Endodermal cell (in vitro differentiated cells): ENCODE measurements at places on chromosomes 5 and 9.

GRCh38 chr5:178641711-178642110 lies 14.9 kb upstream of the CLK4 start:
- no peak for DNase-seq

GRCh38 chr9:109477258-109478050 lies 20.7 kb downstream of the PTPN3 start:
- peak; percentile 64 for DNase-seq

GRCh38 chr9:100445903-100446549 lies 19.1 kb downstream of the MSANTD3 start:
- no peak for DNase-seq

DNA sequence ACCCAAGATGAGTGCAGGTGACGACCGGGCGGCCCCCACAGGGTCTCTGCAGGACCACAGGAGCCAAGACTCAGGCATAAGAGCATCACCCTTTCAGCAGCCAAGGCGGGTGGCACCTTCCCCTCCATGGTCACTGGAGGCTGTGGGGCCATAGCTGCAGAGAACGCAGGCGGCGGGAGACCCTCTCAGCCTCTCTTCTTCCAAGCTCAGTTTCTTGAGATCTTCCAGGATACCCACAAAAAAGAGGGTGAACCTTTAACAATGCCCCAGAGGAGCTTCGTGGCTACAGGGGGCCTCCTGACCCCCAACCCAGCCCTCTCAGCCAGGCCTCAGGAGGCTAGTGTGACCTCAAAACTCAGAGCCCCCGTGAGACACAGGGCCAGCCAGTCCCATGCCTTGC lies 5.8 kb upstream of the TBC1D9B start:
- DNase-seq, result no peak

GRCh38 chr5:9691261-9691660 lies 61.1 kb upstream of the TAS2R1 start:
- no peak for DNase-seq

DNA sequence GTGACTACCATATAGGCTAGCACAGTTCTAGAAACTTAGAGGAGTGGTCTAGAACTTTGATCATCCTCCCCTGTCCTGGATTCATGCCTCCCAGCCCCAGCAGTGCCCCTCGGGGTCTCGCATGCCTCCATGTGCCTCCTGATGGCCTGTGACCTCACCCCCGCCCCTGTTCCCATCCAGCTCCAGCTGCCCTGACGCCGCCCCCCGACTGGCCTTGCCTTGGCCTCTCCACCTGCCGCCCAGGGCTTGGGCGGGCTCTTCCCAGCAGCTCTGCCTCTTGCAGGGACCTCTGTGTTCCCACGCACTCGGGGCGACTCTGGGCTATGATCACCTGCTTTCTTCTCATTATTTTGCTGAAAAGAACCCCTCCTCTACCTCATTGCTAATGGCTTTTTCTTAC lies 115.4 kb upstream of the PHYKPL start:
- no peak for DNase-seq

- no peak for DNase-seq
Measured at GRCh38 chr9:25472085-25472607, 206.1 kb downstream of the TUSC1 start.

DNA sequence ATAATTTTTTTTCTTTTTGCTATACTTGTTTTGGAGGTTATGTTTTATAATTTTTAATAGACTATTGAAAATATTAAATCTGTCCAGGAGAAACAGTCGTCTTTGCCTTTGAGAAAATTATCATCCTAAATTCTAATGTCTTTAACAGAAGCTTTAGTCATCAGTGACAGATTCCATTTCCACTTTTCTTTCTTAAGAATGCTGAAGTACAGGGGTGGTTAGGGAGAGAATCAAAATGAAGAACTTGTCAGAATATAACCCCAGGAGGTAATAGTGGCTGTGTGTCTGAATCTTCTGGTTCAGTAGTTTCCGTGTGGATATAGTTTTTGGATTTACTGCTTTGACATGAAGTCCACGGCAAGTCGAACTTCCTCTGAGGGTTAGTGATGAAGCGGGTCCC lies 111.8 kb downstream of the DAPK1 start:
- DNase-seq, result no peak

DNA sequence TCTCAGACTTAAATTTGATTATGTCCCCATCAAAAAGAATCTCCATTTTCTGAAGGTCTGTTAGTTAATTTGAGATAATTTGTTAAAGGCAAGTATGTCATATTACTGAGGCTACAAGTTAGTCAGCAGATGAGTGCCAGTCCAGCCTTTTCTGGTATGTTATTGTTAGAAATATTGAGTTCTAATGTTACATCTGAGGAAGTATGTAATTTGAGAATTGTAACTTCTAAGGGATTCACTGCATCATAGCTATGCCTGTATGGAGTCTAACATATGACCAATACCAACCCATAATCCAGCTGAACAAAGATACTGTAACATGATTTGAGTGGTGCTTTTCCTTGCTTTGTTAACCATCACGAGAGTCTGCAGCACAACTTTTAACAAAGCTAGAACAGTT lies 13.9 kb downstream of the SLC23A1 start:
- DNase-seq, result no peak

DNA sequence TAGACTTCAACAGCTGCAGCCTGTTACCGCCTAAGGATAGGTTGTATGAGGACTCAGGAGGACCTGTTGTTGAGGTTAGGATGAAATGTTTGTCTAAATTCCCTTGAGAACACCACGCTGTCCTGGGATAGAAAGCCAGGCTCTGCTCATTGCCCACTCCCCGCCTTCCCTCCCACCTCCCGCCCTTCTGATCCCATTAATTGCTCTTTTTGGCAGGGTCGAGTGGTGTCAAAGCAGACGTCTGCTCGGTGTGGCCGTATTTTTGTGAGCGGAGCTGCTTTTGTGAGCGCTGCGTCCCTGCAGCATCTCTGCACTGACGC lies 62.3 kb downstream of the SPATA31C2 start:
- no peak for DNase-seq

DNA sequence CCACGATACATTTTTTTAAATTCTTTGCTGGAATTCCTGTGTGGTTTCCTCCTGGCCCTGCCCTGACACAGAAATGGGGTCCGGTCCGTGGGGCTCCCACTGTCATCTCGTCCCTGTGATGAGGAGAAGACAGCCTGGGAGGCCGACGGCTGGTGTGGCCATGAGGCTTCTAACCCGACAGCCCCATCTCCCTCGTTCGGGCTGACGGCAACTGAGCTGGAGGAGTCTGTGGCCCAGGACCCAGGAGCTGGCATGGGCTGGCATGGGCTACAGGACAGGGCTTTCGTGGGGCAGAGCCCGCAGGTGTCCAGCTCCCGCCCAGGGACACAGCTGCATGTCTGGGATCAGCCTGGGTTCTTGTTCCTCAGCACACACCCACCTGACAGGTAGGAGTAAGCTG lies 13.8 kb downstream of the LCN9 start:
- no peak for DNase-seq

- no peak for DNase-seq
Measured at GRCh38 chr9:96203867-96204501, 98.0 kb downstream of the HSD17B3 start.

- no peak for DNase-seq
Measured at GRCh38 chr9:14270358-14271092, 43.4 kb downstream of the NFIB start.

- peak; percentile 89 for DNase-seq
Measured at GRCh38 chr9:129026442-129027223, 1.5 kb downstream of the SH3GLB2 start.

DNA sequence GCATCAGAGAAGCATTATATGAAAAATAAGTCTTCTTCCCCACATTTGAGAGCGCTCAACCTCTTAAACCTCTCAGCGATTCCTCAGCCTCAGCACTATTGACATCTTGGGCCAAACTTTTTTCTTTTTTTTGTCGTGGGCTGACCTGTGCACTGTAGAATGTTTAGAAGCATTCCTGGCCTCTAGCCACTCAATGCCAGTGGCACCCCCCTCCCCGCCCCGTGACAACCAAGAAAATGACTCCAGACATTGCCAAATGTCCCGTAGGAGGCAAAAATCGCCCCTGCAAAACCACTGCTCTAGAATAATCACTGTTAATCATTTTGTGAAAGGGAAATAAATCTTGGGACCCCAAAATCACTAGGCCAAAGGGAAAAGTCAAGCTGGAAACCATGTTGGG lies 129.1 kb upstream of the BOD1 start:
- DNase-seq, result no peak

GRCh38 chr5:139210585-139210984 lies 12.4 kb upstream of the SIL1 start:
- peak; percentile 74 for DNase-seq

- no peak for DNase-seq
Measured at GRCh38 chr5:158807946-158808345, 291.8 kb downstream of the EBF1 start.

DNA sequence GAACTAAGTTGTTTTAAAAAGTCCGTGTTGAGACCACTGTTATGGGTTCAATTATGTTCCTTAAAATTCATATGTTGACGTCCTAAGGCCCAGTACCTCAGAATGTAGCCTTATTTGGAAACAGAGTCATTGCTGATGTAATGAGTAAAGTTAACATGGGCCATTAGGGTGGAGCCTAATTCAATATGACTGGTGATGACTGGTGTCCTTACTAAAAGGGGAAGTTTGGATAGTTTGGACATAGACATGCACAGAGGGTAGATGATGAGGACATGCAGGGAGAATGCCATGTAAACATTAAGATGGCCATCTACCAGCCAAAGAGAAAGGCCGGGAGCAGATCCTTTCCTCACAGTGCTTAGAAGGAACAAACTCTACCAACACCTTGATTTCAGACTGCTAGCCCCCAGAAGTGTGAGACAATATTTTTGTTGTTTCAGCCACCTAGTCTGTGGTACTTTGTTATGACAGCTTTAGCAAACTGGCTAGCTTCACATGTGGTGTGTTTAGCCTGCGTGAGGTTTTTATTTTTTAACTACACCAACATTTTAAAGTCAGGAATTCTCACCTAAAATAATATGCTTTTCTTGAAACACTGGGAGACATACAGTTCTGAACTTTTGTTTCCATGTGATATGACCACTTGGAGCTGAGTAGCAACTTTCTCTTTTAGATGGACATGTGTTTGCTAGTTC lies 135.3 kb downstream of the YIPF5 start:
- no peak for DNase-seq

DNA sequence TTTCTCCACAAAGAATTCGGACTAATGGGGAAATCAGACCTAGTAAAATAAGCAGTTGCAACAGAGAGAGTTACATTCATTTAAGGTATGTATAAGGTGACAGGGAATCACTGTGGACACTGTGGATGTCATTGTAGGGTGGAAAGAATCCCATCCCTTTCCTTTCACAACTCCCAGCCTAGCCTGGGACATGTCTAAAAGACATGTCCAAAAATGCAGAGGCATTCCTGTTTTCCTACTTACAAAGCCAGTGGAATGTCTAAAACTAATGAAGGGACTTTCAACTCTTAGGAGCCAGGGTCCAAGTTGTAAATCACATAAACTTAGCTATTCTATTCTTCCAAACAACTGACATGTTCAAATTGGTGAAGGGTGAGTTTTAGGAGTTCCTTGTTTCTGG lies 511.0 kb downstream of the PRELID2 start:
- no peak for DNase-seq

- DNase-seq, result no peak
Measured at GRCh38 chr9:78149702-78150291, 86.1 kb upstream of the CEP78 start.

DNA sequence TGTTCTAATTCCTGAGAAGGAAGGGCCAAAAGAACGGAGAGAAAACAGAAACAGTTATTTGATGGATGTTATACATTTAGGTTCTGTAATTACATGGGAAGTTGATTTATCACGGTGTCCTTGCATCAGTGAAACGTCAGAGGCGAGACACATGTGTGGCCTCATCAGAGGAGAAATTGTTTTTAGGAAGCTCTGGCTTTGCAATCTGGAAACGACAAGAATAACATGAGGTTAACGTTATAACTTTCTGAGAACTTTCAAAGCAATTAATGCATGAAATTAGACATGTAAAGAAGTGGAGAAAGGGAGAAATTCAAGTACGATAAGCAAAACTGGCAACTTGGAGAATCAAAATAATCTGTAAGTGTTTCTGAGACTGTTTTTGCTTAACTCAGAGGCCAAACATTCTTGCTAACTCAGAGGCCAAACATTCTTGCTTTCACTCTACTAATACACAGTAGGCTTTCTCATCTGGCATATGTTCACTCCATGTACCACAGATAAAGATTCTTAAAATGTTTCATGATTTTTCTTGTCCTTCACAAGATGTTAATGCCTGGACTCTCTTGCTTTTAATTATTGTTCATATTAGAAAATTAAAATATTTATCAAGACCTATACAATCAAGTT lies 933.0 kb downstream of the TLE4 start:
- DNase-seq, result no peak

GRCh38 chr5:170092455-170093101 lies 13.1 kb upstream of the FOXI1 start:
- DNase-seq, result no peak

DNA sequence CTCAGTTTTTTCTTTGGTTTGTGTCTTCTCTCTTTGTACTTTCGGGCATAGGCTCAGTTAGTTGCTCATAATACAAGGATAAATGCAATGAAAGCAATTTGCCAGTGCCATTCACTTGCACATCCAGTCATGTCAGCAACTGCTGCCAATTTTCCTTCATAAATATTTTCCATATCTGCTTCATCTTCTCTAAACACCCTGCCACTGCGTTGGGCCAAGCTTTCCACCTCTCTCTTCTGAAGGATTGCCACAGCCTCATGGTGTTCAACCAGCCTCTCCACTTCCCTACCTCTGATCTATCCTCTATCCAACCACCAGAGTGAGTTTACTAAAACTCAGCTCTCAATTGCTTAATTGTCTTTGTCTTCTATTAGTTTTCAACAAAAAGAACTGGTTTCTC lies 192.5 kb upstream of the ZNF462 start:
- no peak for DNase-seq

- DNase-seq, result no peak
Measured at GRCh38 chr5:116585227-116585626, 10.6 kb upstream of the SEMA6A start.

- DNase-seq, result no peak
Measured at GRCh38 chr5:79235261-79235633, 684 bp upstream of the JMY start.

GRCh38 chr5:90562341-90562740 lies 3.7 kb downstream of the ADGRV1 start:
- DNase-seq, result no peak

DNA sequence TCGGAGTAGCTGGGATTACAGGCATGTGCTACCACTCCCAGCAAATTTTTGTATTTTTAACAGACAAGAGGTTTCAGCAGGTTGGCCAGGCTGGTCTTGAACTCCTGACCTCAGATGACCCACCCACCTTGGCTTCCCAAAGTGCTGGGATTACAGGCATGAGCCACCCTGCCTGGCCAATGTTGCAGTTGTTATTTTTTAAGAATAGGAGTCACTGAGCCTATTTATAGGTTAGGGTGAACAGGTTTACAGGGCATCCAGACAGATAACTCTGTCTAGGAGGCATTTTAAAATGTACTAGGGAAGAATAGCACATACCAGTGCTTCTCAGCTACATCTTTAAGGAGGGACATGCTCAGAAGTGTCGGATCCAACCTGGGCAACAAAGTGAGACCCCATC lies 60.1 kb upstream of the BNC2 start:
- DNase-seq, result no peak

GRCh38 chr5:35308421-35308820 lies 78.1 kb upstream of the PRLR start:
- DNase-seq, result peak; percentile 52

- DNase-seq, result no peak
Measured at GRCh38 chr9:93155716-93156474, 21.8 kb upstream of the NINJ1 start.

GRCh38 chr5:135743181-135743580 lies 91.3 kb upstream of the SLC25A48 start:
- no peak for DNase-seq

GRCh38 chr5:95861221-95861863 lies 38.8 kb upstream of the GLRX start:
- no peak for DNase-seq
